ENCODE measurements at places on chromosomes 5 and 9.

DNA sequence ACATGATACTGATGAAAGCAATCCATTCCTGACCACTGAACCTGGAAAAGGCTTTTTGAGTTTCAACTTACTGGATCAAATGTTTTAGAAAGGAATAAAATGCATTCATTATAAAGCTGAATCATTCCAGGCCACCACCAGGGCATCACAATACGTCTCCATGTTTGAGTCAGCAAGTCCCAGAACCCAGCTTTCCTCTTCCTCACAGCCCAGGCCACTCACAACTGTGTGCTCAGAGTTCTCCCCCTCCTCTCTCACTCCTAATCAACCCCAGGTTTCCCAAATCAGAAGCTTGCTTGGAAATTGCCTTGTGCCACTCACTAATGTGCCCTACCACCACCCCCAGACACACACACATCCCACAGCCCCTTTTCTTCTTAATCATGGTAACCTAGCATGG, 91.7 kb downstream of the GNA14 start:
- DNase-seq, result no peak

DNA sequence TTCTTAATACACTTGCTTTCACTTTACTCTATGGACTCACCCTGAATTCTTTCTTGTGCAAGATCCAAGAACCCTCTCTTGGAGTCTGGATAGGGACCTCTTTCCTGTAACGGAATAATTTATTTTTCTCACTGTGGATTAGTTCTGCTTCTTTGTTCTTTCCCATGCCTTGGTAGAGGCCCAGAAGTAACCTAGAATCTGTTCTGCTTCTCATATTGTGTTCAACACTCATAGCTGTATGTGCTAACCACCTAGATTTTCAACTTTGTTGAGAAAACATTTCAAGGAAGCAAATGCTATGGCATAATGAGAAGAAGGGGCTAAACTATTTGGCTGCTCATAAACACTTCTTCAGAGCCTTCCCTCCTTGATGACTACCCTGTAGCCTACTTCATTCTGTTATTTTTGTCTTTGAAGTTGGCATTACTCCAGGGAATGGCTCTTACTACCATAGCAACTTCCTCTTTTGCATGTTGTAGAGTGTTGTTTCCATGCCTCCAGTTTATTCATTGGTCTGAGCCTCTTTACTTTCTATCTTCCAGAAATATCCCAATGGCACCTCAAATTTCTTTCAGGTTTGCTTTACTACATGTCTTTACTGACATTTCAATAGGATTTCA, 74.3 kb downstream of the KIAA0825 start:
- DNase-seq, result no peak

- DNase-seq, result no peak
These were observed 6.4 kb downstream of the CMBL start for GRCh38 chr5:10301266-10301665.

DNA sequence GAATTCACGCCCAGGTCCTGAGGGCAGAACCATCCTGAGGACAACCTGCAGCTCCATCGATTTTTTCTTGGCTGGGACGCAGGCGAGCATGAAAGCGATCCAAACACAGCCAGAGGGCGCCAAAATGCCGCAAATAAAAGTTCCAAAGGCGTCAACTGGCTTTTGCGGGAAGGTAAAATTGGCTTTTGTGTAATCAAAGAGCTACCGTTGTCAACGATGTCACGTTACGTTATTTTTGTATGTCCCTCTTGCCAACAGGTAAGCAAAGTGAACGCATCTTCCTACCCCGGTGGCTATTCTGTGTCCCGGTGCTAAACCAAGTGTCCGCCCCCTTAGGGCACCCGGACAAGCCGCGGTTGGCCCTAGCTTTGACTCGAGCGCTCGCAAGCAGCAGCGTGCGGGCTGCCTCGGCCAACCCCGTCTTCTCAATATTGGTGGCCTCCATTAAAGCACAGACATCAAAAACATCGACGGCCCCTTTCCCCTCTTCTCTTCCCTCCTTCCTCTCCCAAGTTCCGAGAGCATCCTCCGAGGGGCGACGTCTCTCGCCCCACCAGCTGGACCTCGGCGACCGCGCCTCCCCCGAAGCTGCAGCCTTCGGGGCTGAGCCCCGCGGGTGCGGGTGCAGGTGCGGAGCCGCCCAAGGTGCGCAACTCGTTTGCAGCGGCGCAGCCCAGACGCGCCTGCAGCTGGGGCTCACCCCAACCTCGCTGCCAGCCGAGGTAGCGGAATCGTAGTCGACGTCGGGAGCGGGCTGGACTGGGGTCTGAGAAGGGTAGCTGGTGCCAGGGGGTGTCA, 1.1 kb upstream of the BASP1 start:
- DNase-seq, result peak; percentile 58

GRCh38 chr9:36765077-36765390, 192.3 kb downstream of the MELK start:
- DNase-seq, result no peak

DNA sequence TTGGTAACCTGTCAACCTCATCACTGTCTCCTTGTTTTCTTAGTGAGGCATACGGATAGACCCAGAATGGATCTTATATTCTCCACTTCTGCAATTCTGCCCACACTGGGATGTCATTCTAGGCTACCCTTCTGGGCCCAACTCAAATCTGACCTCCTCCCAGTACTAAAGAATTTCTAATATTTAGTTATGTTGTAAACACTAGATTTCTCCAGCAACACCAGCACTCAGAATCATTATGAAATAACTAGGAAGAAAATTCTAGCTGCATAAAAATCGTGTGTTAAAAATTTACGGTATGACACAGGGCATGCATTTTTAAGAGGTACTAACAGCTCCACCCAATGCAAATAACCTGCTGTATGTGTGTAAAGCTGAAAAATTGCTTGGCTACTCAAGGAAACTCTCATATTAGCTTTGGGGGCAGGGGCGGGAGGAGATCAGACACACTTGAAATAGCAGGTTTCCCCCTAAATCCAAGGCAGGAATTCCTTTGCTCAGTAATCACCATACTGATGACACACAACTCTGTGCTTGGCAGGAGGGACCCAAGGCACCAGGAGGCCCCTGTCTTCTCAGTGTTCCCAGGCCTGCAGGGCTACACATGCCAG, 27.3 kb downstream of the MACROH2A1 start:
- DNase-seq, result no peak

GRCh38 chr9:126673689-126674364, 60.1 kb downstream of the LMX1B start:
- no peak for DNase-seq
